ENCODE measurements at places on chromosomes 16 and 17. TPM values are rescaled to one million over a fixed set of nuclear protein-coding genes. Genes with fewer than 3 reads are reported as not detected.

Gene IRF8
- total RNA-seq = 0.56 TPM

Gene TNFRSF12A
- total RNA-seq = 545 TPM

Gene C1QL1
- total RNA-seq = not detected

Gene EVPLL
- not detected for total RNA-seq

Gene PYY
- total RNA-seq = not detected

Gene KRT23
- not detected for total RNA-seq

Gene USP32
- 31.0 TPM for total RNA-seq

- no peaks in the 10 kb centered on the region for H3K27me3 ChIP-seq
- peak overlapping the region; percentile 79 for H3K27ac ChIP-seq
- peak overlapping the region; percentile 97 for H3K4me3 ChIP-seq
- peaks cover 14% of the 10 kb centered on the region for H3K4me1 ChIP-seq
Measured at GRCh38 chr16:89815639-89816348, 653 bp downstream of the FANCA start.

- H3K27me3 ChIP-seq = peaks cover 29% of the 10 kb centered on the region
- H3K36me3 ChIP-seq = no peaks in the 10 kb centered on the region
- H3K4me3 ChIP-seq = no peak overlapping the region
- H3K27ac ChIP-seq = no peak overlapping the region
- no peaks in the 10 kb centered on the region for H3K4me1 ChIP-seq
- DNase-seq = no peak
Measured at GRCh38 chr17:28471531-28472342, 1.7 kb upstream of the SLC13A2 start.

DNA sequence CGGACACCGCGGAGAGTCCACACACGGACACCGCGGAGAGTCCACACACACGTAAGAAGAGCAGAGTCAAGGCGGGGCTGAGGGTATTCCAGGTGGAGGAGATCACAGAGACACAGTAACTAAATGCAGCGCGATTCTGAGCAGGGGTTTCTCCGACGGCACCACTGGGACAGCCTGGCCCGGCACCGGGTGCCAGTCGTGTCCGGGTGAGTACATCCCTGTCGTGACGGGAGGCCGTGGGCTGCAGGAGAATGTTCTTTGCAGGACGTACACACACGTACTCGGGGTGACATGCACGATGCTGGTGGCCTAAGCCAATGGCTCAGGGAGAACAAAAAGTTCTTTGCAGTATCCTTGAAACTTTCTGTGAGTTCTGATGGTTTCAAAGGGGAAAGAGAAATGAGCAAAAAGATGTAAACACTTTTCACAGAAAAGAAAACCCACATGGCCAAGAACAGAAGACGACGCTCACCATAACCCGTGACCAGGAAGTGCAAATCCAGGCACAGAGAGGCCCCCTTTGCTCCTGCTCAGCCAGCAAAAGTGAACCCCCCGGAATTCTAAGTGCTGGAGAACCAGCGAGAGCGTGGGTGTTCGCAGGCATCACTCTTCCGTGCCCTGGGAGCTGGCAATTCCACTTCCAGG lies 53.7 kb upstream of the METRNL start:
- H3K4me3 ChIP-seq = no peak overlapping the region
- no peaks in the 10 kb centered on the region for H3K4me1 ChIP-seq
- H3K36me3 ChIP-seq = peaks cover 21% of the 10 kb centered on the region
- no peak for DNase-seq

DNA sequence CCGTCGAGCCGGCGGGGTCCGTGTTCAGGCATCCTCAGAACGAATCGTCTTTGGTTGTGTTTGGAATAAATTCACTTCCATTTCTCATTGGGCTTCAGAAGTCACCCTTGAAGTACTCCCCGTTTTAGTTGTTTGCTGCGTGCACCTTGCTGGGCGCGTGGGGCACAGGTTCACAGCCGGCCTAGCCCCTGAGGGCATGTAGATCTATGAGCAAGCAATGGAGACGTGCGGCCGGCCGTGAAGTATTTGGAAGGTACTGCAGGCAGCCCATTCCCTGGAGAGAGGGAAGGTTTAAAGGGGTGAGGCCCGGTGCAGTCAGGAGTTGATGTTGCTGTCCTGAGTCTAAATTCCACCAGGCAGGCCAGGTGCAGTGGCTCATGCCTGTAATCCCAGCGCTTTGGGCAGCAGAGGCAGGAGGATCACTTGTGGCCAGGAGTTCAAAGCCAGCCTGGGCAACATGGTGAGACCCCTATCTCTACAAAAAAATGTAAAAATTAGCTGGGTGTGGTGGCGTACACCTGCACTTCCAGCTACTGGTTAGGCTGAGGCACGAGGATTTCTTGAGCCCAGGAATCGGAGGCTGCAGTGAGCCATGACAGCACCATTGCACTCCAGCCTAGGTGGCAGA lies 714 bp downstream of the ACSF3 start:
- peaks cover 16% of the 10 kb centered on the region for H3K4me1 ChIP-seq
- peak overlapping the region; percentile 94 for H3K4me3 ChIP-seq
- peaks cover 4% of the 10 kb centered on the region for H3K36me3 ChIP-seq
- peak; percentile 31 for DNase-seq

All from SJSA1 (cell line).